ENCODE measurements at places on chromosomes 13 and 19. TPM values are rescaled to one million over a fixed set of nuclear protein-coding genes. Genes with fewer than 3 reads are reported as not detected.

DNA sequence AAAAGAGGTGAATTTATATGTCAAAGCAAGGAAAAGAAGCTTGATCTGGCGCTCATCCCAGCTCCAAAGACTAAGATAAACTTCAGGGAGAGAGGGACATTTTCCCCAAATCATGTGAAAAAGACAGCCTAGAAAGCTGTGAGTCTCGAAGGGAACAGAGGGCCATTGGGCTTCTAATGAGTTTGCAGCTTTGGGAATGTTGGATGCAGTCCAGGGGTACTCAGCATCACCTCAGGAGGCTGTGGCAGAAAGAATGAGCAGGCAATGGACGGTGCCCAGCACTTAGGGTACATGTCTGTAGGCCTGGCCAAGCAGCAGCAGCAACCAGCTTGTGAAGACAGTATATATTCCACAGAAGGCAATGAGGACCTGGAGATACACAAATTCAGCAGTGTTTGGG is 25.7 kb upstream of the WASF3 start:
- DNase-seq = no peak

KANK3 gene
- total RNA-seq = 13.1 TPM

- DNase-seq = no peak
Observed at GRCh38 chr19:38204096-38204495, 19.9 kb downstream of the DPF1 start.

ZNF57 gene
- total RNA-seq = 1.8 TPM

GGACT gene
- total RNA-seq = 1.7 TPM

- DNase-seq = no peak
Observed at GRCh38 chr19:38759590-38760003, 13.7 kb downstream of the LGALS7 start.

DNA sequence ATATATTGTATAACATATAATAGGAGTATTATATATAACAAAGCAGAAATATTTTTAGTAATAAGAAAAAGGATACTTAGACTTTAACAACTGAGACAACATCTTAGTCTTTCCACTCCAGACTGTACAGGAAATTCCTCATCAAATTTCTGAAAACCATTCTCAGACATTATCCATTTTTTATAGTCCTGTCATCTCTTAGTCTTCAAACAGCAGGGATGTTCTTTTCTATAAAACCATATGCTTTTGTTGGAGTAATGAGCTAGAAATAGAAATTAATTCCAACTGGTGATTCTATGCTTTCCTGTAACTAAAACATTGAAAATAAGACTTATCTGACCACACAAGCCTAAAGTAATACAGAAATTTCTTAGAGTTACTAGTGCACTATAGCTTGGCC is 82.2 kb upstream of the CSNK1A1L start:
- no peak for DNase-seq

DNA sequence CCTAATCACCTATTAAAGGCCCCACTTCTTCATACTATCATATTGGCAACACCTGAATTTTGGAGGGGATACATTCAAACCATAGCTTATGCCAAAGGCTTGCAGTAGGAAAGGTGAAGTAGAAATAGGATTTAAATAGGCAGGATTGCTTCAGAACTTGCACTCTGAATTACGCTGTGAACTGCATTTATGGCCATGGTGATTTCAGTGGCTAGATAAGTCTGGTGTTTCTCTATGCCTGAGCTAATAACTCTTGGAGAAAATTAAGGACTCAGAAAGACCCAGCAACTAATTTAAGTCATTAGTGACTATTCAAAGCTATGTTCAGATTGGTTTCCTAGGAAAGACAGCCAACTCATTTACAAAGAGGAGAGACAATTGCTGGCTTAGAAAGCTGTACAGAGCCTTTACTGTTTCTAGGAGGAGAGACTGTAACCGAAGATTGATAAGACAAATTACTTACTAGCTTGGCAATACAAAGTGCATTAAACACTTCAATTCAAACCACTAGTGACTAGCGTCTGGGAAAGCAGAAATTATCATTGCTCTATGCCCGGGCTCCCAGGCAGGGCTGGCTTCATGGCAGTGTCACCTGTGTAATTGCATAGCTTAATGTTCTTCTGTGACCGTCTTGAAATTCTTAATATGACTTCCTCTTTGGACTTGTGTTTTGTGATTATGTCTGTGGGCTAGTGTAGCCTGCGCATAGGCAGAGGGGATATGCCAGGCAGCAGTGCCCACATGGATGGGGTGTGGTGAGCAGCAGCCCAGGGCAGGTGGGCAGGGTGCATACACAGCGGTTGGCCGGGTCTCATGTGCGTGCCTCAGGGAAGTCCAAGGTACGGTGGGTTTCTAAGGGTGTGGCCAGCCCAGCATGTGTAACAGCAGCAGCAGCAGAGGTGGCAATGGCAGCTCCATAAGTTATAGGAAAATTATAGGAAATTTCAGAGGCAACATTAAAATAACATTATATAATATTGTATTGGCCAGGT is 60.1 kb downstream of the KL start:
- no peak for DNase-seq

KCTD4 gene
- total RNA-seq = not detected

DNA sequence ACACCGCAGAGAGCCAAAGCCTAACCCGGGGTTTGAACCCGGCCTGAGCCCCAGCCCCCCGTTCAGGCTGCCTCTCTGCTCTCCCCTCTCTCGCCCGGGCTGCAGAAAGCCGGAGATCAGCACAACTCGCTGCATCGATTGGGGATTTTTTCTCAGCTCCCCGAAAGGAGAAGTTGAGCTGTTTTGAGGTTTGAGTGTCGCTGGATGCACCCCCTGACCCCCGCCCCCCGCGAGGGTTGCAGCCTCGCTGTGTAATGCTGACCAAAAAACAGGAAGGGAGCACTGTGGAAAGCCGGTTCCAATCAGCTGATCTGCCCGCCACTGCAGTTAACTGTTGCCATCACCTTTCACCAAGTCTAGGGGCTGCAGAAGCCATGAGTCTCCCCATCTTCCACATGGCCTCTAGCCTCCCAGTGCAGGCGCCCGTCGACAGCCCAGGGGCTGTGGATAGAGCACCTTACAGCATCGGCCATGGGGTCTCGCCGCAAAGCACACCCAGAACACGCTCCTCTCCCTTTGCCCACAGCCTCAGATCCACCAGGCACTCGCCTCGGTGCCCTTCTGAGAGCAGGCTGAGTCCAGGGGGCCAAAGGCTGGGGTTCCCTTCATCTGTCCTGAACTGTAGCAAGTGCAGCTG is 34.5 kb downstream of the MYO9B start:
- peak; percentile 92 for DNase-seq

DNA sequence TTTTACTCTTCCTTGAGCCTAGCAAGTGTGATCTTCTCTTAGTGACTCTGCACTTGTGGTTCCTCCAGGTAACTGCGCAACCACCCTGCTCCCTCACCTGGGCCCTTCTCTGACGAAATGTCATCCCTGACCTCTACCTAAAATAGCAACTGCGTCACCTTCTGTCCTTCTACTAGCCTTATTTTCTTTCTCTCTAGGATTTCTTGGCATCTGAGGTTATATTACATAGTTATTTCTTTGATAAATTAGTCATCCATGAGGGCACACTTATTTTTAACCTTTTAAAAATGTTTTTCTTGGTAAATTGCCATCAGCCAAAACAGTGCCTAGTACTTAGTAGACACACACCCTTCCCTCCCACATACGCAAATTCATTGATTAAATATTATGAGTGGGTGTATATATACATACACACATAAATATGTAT is 355.5 kb downstream of the ENOX1 start:
- DNase-seq = no peak
